ENCODE measurements at places on chromosomes 2 and 18. TPM values are rescaled to one million over a fixed set of nuclear protein-coding genes. Genes with fewer than 3 reads are reported as not detected.

Gene NOL4
- total RNA-seq: not detected

Gene MAPK4
- total RNA-seq: 0.23 TPM

GRCh38 chr2:68723181-68723580, 11.4 kb upstream of the ARHGAP25 start:
- DNase-seq: no peak

Gene SH3RF3
- total RNA-seq: 7.6 TPM

- DNase-seq: no peak
These were observed 173.8 kb upstream of the SIX3 start for GRCh38 chr2:44767691-44768090.

Gene CCDC148
- 0.79 TPM for total RNA-seq

Gene ANKRD30B
- total RNA-seq: not detected

Gene FAM110C
- 0.50 TPM for total RNA-seq

DNA sequence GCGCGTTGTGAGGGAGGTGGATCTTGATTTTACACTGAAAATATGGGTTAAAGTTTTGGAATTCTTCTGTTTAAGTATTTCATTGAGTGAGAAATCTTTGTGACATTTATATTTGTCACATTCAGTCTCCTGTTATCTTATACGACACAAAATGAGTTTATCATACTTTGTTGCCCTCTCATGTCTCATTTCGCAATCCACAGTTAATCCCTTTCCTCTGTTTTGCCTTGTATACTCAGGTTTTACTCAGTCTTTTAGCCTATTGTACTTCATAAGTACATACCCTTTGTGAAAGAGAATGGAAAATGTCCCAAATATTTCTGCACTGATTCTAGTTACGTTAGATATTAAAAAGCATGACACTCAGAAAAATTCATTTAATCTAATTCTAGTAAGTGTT, 142.7 kb downstream of the ATP9B start:
- no peak for DNase-seq

Gene GCG
- total RNA-seq: not detected

Gene C2orf92
- total RNA-seq: 24.9 TPM

GRCh38 chr2:238127165-238128060, 11.1 kb upstream of the KLHL30 start:
- peak; percentile 75 for DNase-seq

Gene TBC1D8
- 37.8 TPM for total RNA-seq

- DNase-seq: no peak
These were observed 39.4 kb downstream of the ACOXL start for GRCh38 chr2:110771547-110772382.

DNA sequence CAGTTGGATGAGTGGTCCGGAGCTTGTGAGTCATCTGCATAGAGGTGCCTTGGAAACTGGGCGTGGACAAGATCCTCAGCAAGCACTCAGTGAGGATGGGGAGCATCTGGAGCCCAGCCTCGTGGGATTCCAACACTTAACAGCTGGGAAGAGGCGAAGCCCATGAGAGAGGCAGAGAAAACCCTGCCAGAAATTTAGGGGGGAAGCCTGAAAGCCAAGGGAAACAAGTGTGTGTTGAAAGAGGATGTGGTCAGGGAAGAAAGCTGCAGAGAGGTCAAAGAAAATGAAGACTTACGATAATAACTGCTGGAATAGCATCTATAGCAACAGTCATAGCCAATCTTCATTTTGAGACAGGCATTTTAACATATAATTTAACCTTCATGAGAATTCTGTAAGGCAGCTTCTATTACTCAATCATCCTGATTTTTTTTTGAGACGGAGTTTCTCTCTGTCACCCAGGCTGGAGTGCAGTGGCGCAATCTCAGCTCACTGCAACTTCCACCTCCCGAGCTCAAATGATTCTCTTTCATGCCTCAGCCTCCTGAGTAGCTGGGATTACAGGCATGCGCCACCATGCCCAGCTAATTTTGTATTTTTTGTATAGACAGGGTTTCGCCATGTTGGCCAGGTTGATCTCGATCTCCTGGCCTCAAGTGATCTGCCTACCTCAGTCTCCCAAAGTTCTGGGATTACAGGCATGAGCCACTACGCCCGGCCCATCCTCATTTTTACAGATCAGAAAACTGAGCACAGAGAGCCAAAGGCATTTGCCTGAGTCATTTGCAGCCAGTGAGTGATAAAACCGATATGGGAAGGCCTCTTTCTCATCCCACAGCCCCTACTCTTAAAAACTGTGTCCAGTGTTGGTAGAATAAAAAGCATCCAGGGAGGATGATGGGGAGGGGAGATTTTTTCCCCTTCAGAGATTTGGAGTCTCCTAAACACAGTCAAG, 214.4 kb upstream of the EPAS1 start:
- no peak for DNase-seq

DNA sequence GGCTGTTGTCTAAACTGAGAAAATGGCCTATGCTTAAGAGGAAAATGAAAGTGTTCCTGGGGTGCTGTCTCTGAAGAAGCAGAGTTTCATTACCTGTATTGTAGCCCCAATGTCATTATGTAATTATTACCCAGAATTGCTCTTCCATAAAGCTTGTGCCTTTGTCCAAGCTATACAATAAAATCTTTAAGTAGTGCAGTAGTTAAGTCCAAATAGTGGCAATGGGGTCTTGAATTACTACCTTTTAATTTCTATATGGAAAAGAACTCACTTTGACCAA, 13.8 kb upstream of the ALLC start:
- DNase-seq: no peak

GRCh38 chr2:137828624-137829023, 135.6 kb upstream of the HNMT start:
- DNase-seq: no peak

GRCh38 chr18:54187372-54187771, 37.1 kb downstream of the MBD2 start:
- DNase-seq: no peak

- DNase-seq: peak; percentile 72
These were observed 48.5 kb upstream of the PROKR1 start for GRCh38 chr2:68594674-68595492.

- no peak for DNase-seq
These were observed 30.3 kb downstream of the RTTN start for GRCh38 chr18:70175216-70175615.

- peak; percentile 78 for DNase-seq
These were observed 35.4 kb downstream of the LBH start for GRCh38 chr2:30266705-30267104.

Gene LRRTM4
- 0.33 TPM for total RNA-seq

- no peak for DNase-seq
These were observed 232 bp downstream of the SNED1 start for GRCh38 chr2:240998706-240998994.

- no peak for DNase-seq
These were observed 2.9 kb downstream of the PROKR1 start for GRCh38 chr2:68646303-68646702.

DNA sequence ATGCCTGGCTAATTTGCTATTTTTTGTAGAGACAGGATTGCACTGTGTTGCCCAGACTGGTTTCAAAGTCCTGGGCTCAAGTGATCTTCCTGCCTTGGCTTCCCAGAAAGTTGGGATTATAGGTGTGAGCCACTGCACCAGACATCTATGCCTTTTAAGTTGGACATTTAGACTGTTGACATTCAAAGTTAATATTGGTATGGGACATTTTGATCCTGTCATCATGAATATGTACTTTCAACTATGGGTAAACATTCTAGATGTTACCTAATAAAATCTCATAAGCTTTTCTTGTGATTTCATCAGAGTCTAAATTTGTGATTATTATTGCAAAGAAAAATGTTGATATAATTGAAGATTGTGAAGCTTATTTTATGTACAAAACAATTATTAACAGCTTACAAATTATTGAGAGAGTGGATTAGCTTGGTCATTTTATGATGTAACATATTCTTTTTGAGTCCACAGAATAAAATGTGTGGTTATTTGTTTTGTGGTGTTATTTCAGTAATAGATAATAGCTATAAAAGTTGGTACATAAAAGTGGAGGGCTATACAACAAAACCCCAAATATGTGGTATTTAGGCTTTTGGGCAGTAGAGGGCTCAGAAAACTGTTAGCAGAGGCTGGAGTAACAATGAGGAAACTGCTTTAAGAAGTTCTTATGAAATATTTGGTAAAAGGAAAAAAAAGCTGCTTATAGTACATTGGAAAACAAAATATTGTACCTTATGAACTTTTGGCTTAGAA, 41.4 kb downstream of the STARD6 start:
- no peak for DNase-seq

Gene MC4R
- total RNA-seq: not detected

DNA sequence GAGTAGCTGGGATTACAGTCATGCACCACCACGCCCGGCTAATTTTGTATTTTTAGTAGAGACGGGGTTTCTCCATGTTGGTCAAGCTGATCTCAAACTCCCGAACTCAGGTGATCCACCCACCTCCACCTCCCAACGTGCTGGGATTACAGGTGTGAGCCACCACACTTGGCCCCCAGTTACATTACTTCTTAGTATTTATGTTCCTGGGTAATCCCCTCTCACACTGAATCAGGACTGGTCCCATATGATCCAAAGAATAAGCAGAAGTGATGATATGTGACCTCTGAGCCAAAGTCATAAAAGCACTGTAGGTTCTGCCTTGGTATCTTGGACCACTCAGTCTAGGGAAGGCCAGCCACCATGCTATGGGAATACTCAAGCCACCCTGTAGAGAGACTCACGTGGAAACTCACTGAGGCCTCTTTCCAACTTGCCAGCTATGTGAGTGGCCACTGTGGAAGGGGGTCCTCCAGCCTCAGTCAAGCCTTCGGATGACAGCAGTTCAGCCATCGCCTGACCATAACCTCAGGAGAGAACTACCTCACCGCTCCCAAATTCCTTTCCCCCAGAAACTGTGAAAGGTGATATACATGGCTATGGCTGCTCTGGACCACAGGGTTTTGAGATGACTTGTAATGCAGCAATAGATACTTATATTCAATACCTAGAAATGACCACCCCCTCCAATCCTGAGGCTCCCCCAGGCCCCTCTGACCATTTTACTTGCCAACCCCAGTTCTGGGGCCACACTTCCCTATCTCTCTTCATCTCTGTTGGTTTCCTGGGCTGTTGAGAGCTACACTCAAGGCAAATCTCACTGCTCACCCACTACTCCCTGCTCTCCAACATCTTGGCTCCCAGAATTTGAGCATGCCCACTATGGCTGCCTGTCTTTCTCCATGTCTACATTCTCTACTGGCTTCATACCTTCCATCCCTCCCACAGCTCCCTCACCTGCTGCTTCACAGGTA, 80.5 kb downstream of the DDX1 start:
- no peak for DNase-seq

Gene ARHGAP25
- 125 TPM for total RNA-seq

DNA sequence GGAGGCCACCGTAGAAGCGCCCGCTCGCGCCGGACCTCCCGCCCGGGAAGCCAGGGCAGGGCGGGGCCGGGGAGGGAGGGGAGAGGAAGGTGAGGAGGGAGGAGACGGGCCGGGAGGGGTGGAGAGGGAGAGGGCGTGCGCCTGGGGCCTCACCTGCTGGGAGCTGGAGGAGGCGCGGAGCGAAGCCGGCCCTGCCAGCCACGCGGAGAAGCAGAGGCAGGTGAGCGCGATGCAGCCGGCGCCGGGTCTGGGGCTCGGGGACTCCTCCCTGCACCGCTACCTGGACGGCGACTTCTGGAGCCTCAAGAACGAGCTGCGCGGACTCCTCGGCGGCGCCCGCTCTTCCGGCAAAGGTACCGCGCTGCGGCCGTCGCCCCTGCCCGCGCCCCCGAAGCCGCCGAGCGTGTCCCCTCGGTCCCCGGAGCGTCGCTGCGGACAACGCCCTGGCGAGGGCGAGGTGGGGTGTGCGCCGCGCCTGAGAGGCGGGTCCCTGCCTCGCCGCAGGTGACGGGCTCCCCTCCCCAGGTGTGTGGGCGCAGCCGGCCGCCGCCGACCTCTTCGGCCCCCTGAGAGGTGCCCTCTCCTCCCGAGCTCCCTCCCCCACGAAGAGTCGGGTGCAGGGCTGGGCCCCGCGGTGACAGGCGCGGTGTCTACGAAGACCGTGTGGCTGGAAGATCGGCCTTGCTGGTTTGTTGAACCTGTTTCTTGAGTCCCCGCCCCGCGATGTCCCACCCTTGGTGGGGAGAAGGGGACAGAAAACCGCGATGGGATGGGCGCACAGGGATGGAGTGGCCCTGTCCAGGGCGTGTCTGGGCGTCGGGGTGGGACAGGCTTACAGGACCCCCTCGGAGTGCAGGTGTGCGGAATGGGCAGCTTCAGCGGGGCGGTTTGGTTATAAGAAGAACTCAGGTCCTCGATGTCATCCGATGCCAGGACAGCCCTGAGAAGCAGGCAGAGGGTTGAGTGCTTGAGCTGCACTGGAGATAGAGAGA, at the start of gene ACOXL:
ACOXL (plus strand) TSS at position 152 of the 992 bp plus-strand sequence. CDS start 35,817 bp downstream, outside the sequence.
- DNase-seq: peak; percentile 84

DNA sequence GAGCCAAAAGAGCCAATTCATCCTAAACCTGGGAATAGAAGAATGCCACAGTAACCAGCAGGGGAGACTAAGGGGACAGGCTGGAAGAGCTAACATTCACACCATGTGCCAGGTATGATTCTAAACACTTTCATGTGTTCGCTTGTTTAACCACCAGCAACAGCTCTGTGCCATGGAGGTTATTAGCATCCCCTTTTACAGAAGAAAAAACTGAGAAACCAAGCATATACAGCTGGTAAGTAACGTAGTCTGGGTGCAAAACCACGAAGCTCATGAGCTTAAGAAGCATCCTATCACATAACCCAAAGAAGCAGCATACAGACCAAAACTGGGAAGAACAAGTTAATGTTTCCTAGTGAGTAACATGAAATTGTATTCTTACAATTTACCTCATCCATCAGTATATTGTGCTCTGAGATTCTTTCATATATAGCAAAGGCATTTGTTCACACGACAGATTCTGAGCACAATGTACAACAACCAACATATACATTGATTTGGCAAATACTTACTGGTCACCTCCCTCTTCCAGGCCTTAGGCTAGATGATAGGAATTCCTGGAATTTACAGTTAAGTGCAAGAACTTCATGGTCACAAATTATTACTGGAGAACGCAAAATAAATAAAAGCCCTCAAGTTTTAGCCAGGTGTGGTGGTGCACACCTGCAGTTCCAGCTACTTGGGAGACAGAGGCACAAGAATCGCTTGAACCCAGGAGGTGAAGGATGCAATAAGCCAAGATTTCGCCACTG, 36.5 kb upstream of the HNRNPA3 start:
- no peak for DNase-seq

- no peak for DNase-seq
These were observed 31.9 kb downstream of the ACKR3 start for GRCh38 chr2:236601316-236602202.

Gene SLC9A4
- total RNA-seq: not detected

Gene PTH2R
- 0.69 TPM for total RNA-seq

DNA sequence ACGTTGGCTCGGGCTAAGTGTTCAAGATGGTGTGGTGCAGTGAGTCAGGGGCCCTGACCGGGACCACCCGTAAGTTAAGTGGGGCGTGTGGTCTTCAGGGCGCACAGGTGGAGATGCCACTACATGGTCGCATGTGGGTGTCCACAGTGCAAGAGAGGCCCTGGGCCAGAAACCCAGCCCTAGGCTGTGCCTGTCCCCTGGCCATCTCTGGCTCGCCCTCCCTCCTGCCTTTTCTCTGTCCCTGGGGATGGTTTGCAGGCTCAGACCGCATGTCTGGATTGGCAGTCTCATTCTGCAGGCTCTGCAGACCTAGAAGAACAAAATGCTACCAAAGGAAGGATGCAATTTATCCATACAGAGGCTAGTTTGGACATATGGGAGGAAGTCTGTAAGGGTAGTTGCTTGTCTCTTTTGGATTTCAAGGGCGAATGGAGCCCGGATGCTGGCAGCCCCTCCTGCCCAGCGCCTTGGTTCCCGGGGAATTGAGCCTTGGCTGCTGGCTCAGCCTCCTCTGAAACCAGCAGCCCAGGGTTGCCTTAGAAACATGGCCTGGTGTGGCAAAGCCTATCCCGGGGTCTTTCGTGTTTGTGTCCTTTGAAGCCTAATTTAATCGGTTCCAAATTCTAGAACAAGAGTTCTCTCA, 417.5 kb upstream of the HS6ST1 start:
- no peak for DNase-seq

Gene CEBPZOS
- total RNA-seq: 26.2 TPM

- no peak for DNase-seq
These were observed 140.0 kb upstream of the PKDCC start for GRCh38 chr2:41907771-41908207.

Measured in spleen (tissue), 13 donors.